ENCODE measurements at places on chromosomes 12 and 14.

GRCh38 chr12:5987573-5987972 lies 42.5 kb upstream of the ANO2 start:
- DNase-seq = no peak

DNA sequence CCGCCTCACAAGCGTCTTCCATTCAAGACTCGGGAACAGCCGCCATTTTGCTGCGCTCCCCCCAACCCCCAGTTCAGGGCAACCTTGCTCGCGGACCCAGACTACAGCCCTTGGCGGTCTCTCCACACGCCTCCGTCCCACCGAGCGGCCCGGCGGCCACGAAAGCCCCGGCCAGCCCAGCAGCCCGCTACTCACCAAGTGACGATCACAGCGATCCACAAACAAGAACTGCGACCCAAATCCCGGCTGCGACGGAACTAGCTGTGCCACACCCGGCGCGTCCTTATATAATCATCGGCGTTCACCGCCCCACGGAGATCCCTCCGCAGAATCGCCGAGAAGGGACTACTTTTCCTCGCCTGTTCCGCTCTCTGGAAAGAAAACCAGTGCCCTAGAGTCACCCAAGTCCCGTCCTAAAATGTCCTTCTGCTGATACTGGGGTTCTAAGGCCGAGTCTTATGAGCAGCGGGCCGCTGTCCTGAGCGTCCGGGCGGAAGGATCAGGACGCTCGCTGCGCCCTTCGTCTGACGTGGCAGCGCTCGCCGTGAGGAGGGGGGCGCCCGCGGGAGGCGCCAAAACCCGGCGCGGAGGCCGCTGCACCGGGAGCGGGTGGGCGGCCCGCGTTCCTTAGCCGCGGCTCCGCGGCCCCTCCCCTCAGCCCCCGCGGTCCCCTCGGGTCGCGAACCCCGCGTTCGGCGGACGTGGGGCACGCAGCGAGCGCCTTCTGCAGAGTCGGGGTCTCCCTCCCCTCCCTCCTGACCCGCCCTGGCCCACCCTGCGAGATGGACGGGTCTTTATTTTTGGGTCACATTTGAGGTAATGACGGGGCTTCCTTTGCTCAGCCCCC lies at the start of gene UBC:
Gene UBC, minus strand, starts transcription at position 259 of the 847 bp plus-strand sequence. CDS start 879 bp downstream, outside the sequence.
- peak; percentile 84 for DNase-seq

DNA sequence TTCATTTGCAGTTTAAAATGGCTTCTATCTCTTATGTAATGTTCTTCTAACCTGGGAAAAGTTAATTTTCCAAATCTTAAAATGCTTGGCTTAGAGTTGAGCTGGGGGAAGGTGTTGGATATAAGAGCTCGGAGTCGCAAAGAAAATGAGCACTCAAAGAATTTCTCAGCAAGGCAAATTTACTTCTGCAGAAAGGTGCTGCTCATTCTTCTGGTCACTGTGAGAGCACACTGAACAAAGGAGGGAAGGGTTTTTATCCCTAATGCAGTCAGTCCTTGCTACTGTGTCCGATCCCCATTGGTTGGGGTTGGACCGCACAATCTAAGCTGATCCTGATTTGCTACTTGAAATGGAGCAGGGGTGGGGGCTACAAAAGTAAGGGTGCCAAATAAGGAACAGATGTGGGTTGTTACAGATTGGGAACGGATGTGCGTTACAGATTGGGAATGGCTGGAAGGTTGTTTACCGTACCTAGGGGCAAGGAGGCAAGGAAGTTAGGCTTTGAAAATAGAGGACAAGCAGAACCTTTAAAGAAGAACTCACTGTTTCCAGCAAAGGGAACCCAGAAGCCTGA lies 19.4 kb downstream of the TXNRD1 start:
- DNase-seq = no peak

DNA sequence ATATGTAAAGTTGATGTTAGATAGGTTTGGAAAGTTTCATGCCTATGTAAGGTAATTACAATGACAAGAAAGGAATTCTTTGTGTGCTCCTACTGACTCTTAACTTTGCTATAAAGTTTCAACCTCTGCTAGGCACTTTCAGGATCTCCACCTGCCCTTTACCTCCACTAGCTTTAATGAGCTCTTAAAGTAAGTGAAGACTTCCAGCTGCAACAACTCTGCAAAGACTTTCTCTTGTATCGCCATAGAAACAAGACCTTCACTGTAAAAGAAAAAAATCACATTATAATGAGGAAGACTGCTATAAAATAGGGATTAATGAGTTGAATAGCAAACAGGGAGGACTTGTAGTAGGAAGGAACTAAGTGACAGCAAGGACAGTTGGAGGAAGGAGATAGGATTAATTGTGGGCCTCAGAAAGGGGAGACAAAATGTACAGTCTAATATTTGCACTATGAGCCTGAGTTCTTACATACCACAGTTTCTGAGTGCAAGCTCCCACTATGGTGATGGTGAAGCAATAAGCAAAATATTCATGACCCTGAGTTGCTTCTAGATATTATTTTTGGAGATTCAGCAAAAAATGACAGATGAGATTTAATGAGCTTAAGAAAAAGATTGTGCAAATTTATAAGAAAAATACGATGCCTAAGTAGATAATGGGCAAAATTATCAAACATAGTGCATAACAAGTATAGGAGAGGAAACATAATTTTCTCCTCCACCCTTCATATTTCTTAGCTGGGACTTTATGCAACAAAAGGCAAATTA lies 66.7 kb downstream of the DHRS2 start:
- DNase-seq = no peak

DNA sequence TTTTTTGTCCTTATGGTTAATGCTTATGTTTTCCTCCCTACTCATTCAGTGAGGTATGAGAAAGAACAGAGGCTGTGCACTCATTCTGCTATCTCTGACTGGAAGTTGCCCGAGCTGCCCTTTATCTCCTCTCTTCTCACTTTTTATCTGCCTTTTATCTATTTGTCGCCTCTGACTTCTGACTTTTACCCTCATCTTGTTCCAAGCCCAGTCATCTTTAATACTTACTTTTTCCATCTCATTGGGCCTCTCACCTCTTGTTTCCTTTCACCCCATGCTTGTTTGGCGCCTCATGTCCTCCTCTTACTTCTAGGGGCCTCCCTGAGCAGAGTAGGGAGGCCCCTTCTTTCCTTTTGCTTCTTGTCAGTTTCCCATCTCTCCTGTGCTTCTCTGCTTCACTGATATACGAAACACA lies 50.7 kb downstream of the DIP2B start:
- no peak for DNase-seq

DNA sequence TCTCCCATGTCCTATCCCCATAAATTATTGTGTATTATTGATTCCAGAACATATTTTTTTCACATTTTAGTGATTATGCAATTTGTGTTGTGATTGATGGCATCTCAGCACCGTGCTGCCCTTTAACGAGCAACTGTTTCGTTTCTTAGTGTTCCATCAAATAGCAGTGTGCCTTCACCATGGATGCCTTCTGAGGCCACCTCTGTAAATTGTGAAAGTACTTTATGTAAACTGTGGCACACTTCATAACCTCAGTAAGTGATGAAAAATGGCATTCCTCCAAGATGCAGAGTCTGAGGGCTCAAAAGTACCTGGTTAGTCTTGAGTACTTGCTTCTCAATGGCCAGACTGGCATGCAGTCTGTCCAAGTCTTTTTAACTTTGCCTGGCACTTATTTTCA lies 8.2 kb downstream of the CHST11 start:
- no peak for DNase-seq

- no peak for DNase-seq
These were observed 18.6 kb upstream of the TDRD9 start for GRCh38 chr14:103909531-103910261.

GRCh38 chr12:52300796-52301691 lies 9.7 kb upstream of the KRT81 start:
- no peak for DNase-seq

- no peak for DNase-seq
These were observed 528.4 kb upstream of the LMO3 start for GRCh38 chr12:17134315-17134714.

DNA sequence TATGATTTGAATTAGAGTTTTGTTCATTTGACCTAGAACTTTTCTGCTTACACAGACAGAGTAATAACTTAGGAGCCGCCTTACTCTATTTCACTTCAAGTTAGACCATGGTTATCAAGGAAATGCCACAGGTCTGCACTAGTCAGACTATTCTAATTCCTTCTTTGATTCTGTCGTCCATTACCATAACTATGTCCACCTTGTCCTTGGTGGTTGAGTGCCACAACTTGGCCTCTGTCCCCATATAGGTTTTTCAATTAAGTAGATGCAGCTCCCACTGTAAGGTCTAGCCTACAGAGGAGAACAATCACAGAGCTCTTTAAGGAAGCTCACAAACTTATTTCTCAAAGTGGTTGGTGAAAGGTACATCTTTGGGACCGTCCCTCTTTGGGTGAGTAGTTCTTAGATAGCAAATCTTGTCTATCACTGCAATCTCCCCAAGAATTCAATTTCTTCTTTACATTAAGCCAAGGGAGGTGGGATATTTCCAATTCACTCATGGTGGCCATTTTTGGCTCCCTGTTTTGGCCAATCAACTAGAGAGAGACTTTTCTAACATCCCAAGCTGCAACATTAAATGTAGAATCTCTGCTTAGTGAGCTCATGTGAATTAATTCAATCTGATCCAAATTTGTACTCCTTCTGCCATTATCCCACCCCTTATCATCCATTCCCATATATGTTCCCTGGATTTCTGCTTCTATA lies 434.6 kb downstream of the ADAMTS20 start:
- no peak for DNase-seq

- DNase-seq = no peak
These were observed 105.6 kb downstream of the DAAM1 start for GRCh38 chr14:59293935-59294661.
